Ureter (tissue), 1 donor: ENCODE measurements at places on chromosomes 16 and 17. TPM values are rescaled to one million over a fixed set of nuclear protein-coding genes. Genes with fewer than 3 reads are reported as not detected.

GRCh38 chr17:50420419-50421112 is 5.5 kb upstream of the ACSF2 start:
- no peak for DNase-seq

- DNase-seq: no peak
These were observed 29.4 kb downstream of the ANKFY1 start for GRCh38 chr17:4234401-4234800.

DNA sequence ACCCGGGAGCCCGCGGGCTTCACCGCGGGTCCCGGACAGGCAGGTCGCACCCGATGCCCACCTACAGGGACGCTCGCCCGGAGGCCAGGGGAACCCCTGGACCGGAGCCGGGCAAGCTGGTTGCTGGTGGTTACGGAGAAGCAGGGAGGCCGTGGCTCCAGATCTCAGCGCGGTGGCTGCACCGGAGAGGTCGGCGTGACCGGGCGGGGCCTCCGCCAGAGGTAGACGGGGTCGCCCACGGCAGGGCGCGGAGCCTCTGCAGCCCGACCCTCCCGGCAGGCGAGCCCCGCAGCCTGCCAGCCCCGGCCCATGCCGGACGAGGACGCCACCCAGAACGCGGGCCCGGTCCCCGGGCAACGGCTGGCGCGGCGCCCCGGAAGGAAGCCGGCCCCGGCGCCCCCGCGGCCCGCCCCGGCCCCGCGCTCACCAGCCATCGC is 341 bp downstream of the PCYT2 start:
- DNase-seq: no peak

DNA sequence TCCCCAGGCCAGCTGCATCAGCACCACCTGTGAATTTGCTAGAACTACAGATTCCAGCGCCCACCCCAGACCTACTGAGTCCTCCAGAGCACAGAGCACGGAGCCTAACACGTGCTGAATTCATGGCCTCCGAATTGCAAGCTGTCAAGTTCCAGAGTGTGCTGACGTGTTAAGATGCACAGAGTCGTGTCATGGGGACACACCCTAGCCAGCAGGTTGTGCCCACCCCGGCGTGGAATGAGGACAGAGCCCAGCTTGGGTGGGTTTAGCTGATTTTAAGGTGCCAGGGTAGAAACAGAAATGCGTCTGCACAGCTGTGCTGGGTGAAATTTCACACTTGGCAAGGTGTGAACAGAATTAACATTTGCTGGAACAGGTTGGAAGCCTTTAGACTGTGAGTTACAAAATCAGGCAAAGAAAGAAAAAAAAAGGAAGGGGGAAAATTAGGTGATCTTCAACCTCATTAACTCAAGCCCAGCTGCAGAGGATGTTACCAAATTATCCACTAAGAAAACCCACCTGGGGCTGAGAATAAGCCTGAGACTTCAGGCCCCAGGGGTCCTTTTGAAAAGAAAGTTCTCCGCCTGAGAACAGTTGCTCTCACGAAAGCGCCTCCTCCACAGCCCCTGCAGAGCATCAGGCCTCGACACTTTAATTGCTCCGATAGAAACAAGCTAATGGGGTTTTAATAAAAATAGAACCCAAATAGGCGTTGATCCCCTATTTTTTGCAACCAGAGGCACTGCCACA is 27.1 kb downstream of the GINS3 start:
- DNase-seq: no peak

Gene HS3ST3B1
- total RNA-seq: 1.8 TPM

Gene TMC6
- total RNA-seq: 151 TPM

- no peak for DNase-seq
These were observed 12.8 kb downstream of the ADORA2B start for GRCh38 chr17:15957608-15958307.

DNA sequence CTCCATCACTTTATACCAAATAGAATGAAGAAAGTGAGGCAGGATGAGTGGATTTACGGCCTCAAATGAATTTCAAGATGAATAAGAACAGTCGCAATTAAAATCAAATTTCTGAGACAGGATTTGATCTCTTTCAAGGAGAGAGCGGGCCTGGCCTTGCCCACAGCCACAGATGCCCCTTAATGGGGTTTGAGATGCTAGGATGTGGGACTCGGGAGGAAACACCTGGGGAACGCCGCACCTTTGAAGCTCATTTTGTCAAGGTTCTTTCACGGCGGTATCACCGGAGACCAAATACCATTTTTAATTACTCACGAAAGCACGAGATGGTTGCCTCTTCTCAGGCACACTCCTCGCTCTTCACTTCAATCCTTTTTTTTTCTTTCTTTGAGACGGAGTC is 178.1 kb upstream of the SDK2 start:
- DNase-seq: no peak

GRCh38 chr17:43151880-43152456 is 19.0 kb upstream of the NBR1 start:
- no peak for DNase-seq

DNA sequence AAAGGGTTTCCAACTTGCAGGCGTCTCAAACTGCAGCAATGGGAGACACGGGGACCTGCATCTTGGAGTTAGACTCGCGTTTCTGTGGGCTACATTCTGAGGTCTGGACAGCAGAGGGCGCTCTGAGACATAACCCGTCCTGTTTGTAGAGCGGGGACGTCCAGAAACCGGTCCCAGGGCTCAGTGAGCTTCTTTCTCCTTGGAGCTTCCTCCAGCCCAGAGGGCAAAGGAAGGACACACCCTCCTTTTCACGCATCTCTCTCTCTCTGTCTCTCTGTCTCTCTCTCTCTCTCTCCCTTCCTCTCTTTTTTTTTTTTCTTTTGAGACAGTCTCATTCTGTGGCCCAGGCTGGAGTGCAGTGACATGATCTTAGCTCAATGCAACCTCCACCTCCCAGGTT is 19.8 kb downstream of the COX4I1 start:
- peak; percentile 80 for DNase-seq

DNA sequence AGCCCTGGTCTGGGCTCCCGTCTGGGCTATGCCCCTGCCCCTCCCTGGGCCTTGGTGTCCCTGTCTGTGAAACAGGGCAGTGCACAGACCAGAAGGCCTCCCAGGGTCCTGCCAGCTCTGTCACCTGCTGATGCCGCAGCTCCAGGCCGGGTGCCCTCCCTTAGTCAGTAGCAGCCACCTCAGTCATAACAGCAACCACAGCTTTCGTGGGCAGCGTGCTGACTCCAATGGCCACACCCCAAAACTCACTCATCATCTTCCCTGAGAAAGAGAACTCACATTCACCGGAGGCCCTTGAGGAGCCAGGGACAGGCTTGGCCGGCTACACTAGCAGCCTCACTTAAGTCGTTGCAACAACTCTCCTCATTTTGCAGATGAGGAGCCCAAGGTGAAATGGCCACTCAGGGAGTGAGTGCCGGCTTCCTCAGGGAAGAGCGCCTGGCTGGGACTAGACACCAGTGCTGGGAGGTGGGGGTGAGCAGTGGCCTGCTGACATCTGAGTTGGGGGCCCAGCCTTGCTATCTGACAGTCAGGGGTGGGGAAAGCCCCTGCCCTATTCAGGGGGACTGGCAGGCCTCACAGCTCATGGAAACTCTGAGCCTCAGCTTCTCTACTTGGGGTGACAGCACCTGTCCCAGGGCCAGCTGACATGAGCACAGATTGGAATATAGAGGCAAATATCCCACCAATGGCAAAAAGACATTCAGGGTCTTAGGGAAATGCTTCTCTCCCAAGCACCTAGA is 22.6 kb downstream of the SLC5A10 start:
- DNase-seq: no peak

Gene LRRC46
- 0.31 TPM for total RNA-seq

- no peak for DNase-seq
These were observed 29.6 kb downstream of the C17orf100 start for GRCh38 chr17:6681176-6681575.

Gene ENPP7
- total RNA-seq: 0.18 TPM

DNA sequence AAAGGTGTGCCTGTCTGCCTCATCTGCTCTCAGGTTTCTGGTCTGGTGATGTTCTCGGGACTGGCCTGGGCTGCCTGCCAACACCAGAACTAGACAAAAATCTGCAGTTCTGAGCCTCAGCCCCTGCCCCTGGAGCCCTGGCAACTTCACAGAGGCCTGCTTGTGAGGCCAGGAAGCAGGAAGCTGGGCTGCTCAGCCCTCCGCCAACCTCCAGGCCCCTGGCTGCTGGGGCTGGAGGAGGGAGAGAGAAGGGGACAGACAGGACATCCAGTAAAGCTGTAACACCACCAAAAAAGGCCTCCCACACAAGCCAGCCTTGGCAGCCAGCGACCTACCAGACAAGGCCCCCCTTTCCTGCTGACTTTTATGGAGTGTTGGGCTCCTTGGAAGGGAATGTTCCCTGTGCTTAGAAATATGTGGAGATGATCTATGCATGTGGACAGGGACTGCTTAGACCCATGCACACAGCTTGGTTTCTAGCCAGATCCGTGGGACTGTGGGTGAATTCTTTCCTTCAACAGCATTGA is 157.6 kb downstream of the XYLT1 start:
- peak; percentile 86 for DNase-seq

Gene SLC47A1
- 2.0 TPM for total RNA-seq

Gene ALOX15B
- 5.3 TPM for total RNA-seq

DNA sequence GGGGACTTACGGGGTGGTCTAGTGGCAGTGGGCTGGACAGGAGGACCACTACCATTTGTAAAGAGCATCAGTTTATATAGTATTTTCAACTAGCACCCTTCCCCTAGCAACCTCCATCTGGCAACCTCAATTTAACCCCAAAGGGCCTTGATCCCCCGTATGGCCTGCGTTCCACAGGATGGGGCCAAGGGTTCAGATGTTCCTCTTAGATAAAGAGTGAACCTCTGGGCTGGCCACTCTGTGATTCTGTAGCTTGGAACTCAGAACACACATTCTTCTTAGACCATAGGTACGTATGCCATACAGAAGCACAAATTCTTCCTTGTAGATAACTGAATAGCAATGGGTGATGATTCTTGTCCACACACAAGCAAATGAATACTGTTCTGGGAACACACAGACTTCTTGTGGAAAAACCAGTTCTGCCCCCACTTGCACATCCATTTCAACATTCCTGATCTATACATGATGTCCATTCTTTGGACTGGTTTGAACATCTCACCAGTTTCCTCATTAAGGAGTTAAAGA is 1.9 kb upstream of the GGA2 start:
- DNase-seq: no peak
